ENCODE measurements at places on chromosomes 3 and 15.

- DNase-seq: no peak
Observed at GRCh38 chr15:77243716-77244401, 172.9 kb upstream of the TSPAN3 start.

DNA sequence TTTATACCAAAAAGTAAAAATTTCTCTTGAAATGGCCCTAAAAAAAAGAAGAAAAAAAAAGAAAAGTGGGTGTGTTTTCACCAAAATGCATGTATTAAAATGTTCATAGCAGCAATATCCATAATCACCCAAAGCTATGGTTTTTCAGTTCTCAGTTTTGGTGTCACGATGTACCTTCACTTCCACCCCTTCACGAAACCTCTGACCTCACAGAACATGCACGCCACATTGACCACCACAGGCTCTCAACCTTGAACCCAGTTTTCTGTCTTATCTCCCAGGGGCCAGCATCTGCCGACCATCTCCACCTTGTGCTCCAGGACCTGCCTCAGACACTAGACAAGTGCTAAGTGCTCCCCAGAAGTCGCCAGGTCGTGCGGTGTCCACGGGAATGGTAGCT, 30.4 kb downstream of the COLQ start:
- DNase-seq: peak; percentile 22

DNA sequence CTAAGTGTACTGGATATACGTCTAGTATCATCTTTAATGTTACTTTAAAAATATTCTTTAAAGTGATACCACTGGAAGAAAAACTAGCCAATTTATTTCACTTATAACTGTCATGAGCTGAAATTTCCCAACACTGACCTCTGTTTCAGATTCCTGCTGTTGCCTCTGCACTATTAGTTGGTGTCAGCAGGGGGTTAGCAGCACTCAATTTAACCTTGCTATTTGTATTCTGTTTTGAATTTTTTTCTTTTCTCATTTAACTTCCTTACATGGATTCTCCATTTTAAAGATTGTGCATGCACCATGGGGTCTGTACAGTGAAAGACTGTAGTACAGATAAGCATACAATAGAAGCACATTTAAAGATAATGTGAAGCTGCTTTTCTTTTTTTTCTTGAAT, 169.2 kb downstream of the UBE2E2 start:
- DNase-seq: no peak

GRCh38 chr3:51712038-51712420, 5.2 kb downstream of the GRM2 start:
- DNase-seq: no peak

- DNase-seq: no peak
Observed at GRCh38 chr3:190265796-190266195, 56.5 kb downstream of the CLDN1 start.

Data from activated CD8-positive, alpha-beta memory T cell treated with anti-CD3 and anti-CD28 coated beads, Interleukin-2, amount 50 U/mL, for 48 hours (primary cell).